ENCODE measurements at places on chromosomes 13 and 19. TPM values are rescaled to one million over a fixed set of nuclear protein-coding genes. Genes with fewer than 3 reads are reported as not detected.

DNA sequence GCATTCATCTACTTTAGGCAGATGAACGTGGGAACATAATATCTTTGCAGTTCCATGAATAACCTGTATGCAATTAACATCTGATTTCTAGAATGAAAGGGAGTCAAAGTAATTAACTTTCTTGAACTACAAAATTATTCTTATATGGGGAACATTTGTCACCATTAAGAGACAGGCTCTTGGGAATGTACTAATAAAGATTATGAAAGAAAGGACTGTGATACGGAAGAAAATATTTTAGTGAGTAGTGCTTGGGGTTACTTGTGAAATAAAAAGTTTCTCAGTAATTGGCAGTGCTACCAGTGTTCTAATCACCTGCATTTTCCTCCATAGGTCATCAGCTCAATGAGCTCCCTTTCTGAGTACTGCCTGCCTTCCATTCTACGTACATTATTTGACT lies 85.4 kb downstream of the FRY start:
- no peak for ATAC-seq

GRCh38 chr13:32253911-32254399 lies 61.2 kb downstream of the ZAR1L start:
- peak; percentile 35 for ATAC-seq

GRCh38 chr13:74870865-74871264 lies 611.1 kb downstream of the TBC1D4 start:
- no peak for ATAC-seq

DNA sequence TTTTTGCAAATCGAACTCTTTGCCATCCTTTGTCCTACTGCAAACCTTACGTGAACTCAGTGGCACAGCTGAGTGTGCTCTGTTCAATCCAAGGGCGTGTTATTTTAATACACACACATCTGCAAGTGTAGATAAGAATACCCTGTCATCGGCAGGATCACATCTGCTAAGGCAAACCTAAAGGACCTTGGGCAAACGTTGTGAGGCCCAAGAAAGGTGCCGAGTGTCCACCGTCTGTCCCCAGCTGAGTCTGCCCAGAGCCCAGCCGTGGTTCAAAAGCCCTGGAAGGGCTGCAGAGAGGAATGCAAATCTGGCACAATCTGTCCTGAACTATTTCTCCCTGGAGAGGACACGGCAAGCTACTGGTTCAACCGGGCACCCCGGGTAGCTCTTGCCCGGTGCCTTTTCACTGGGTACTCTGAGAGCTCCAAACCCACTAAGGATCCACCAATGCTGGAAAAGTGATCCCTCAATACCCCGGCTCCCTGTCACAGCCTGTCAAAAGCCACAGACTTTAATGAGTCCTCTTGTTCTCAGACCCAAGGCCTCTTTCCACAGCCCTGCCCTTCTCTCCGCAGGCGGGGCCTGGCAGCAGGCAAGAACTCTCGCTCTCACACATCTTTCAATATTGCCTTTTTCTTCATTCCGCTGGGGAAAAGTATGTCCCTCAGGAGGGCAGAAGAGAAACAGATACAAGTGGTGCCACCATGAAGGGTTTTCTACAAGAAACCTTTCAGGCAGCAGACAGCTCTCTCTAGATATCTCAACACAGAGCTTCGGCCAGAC lies 17.0 kb downstream of the SLC7A1 start:
- ATAC-seq: peak; percentile 31

- peak; percentile 8 for ATAC-seq
Observed at GRCh38 chr19:10565028-10565566, 713 bp downstream of the KRI1 start.

DNA sequence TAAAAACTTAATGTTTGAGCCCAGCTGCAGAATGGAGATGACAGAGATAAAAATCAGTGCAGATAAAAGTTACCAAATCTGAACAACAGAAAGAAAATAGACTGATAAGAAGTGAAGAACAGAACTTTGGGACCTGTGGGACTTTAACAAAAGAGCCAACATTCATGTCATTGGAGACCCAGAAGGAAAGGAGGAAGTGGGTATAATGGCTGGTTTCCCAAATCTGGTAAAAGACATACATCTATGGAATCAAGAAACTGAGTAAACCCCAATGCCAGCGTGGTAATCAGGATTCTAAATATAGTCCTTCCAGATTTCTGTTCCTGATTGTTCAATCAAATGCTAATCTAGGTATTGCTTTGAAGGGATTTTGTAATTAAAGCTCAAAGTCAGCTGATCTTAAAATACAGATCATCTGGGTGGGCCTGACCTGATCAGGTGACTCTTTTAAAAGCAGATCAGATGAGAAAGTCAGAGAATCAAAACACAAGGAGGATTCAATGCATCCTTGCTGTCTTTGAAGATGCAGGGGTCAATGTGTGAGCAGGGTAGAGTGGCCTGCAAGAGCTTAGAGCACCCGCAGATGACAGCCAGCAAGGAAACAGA lies 25.3 kb upstream of the CEACAM20 start:
- no peak for ATAC-seq

- ATAC-seq: peak; percentile 27
Observed at GRCh38 chr19:52734331-52734892, 432 bp downstream of the ZNF611 start.

DNA sequence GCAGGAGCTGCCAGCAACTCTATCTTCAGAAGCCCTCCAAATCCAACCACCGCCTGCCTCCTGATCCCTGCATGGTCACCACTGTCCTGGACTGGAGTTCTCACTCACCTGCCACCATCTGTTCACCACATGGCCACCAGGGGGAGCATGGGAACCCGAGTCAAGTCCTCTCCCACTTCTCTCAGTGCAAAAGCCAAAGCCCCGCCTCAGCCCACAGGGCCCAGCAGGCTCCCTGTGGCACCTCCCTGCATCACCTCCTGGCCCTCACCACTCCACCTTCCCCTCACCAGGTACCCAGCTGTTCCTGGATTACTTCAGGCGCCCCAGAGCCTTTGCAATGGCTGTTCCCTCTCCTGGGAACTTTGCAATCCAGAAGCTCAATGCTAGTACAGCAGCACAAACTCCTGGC lies 5.3 kb downstream of the DHPS start:
- peak; percentile 53 for ATAC-seq

GRCh38 chr13:98215508-98215907 lies 38.4 kb upstream of the RNF113B start:
- no peak for ATAC-seq

- no peak for ATAC-seq
Observed at GRCh38 chr13:109657395-109657794, 129.0 kb downstream of the IRS2 start.

DNA sequence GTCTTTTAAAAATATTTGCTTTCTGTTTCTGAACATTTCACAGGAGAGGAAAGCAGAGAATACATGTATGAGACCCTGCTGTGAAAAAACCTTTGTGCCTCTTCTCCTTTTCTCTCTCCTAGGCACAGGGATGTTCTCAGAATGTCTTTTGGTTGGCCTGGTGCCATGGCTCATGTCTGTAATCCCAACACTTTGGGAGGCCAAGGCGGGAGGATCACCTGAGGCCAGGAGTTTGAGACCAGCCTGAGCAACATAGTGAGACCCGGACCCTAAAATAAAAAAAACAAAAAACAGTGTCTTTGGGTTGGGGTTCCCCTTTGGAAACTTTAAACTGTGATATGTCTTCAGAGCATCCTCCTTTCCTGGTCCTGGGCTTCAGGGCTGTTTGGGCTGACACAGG lies 1.5 kb downstream of the ZNF627 start:
- no peak for ATAC-seq

MCF2L gene
- total RNA-seq: 9.7 TPM

GRCh38 chr19:29293292-29293691 lies 80.3 kb upstream of the UQCRFS1 start:
- no peak for ATAC-seq

- no peak for ATAC-seq
Observed at GRCh38 chr13:30881191-30881651, 24.9 kb upstream of the MEDAG start.

ZNF530 gene
- total RNA-seq: 2.1 TPM

- ATAC-seq: no peak
Observed at GRCh38 chr13:55159765-55160164, 1981.0 kb upstream of the PRR20A start.

CELF5 gene
- not detected for total RNA-seq

FFAR2 gene
- 1.8 TPM for total RNA-seq

RFPL4AL1 gene
- not detected for total RNA-seq

CEACAM7 gene
- total RNA-seq: 71.9 TPM

RBM42 gene
- total RNA-seq: 52.7 TPM

- no peak for ATAC-seq
Observed at GRCh38 chr19:49333418-49333805, 1.8 kb upstream of the CD37 start.

DNA sequence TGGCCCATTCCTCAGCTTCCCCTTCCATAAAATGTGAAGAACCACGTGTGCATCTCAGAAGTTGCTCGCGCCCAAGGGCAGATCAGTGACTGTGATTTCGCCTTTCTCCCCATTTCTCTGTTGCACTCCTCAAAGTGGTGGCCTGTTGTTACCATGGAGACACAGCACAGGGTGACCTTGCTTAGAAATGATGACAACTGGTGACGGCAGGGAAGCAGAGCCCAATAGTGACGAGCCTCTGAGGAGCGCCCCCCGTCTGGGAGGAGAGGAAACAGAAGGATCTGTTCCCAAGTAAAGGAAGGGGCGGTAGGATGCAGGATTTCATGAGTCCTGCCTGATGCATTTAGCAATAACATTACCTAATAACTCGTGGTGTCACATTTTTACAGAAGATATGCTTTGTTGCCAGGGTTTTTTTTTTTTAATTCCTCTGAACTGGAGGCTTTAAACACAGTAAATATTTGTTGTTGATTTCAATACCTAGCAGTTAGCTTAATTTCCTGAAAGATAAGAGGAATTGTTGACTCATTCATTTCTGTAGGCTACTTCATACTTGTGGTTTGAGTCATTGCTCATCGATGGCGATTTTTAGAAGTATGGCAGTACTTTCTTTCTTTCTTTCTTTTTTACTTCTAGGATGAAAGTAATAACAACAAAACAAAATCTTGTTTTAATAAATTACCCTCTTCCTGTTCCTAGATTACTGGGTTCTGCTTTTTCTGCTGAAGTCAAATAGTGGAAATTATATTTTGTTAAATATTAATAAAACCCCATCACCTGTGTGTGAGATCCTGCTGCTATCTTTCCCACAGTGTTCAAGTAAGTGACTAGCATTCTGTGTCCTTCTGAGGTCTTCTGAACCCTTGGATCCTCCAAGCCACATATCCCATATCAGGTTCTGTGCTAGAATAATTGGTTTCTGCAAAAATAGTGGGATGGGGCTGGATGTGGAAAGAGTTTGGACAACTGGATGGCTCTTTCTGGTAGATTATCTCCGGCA lies 36.0 kb downstream of the MBNL2 start:
- peak; percentile 24 for ATAC-seq

- ATAC-seq: no peak
Observed at GRCh38 chr19:18663940-18664530, 19.4 kb upstream of the CRTC1 start.

ZNF699 gene
- total RNA-seq: 3.5 TPM

RNF17 gene
- not detected for total RNA-seq

ZNF714 gene
- 9.5 TPM for total RNA-seq

DNA sequence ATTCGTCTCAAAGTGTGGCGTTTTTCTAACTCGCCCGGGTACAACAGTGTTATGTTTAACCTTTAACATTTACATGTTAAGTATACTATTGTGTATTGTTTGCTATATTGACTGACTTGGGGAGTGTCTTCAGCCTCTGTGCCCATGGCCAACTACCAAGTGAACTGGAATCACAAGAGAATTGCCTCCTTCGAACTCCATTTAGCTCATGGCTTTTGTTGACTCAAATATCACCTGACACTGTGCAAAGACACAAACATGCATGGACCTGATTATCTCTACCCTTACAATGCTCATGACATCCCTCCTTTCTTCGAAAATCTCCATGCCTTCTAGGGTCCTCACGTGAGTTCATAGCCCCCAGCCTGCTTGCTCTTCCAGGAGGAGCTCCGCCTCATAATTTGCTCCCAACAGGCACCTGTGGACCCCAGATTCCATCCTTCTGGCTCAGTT lies 704 bp downstream of the ZNF814 start:
- ATAC-seq: peak; percentile 30

- ATAC-seq: no peak
Observed at GRCh38 chr19:4513248-4513647, 5.0 kb downstream of the PLIN4 start.

OR7A5 gene
- not detected for total RNA-seq
